A549 treated with AZD2906 at 1 μM for 4 hours (cell line): ENCODE measurements at places on chromosomes 7 and 10. TPM values are rescaled to one million over a fixed set of nuclear protein-coding genes. Genes with fewer than 3 reads are reported as not detected.

CALML5 gene
- total RNA-seq = not detected in 5 replicates

LDB3 gene
- total RNA-seq = 0.08 to 0.24 TPM (median 0.16 TPM) in 5 replicates

TMEM225B gene
- 0.79 to 1.2 TPM (median 1.0 TPM) in 5 replicates for total RNA-seq

PLPP4 gene
- 0.06 to 0.16 TPM (median 0.10 TPM) in 4 of 5 replicates, not detected in the other for total RNA-seq

GPR141 gene
- 0.10 TPM in 1 of 5 replicates, not detected in the others for total RNA-seq

PTPRZ1 gene
- total RNA-seq = 0.02 TPM in 1 of 5 replicates, not detected in the others

NEURL1 gene
- total RNA-seq = 0.49 to 0.97 TPM (median 0.55 TPM) in 5 replicates

THAP5 gene
- 10.6 to 18.7 TPM (median 13.4 TPM) in 5 replicates for total RNA-seq

DNAH11 gene
- 0.10 to 0.33 TPM (median 0.16 TPM) in 5 replicates for total RNA-seq

FOXI2 gene
- total RNA-seq = not detected in 5 replicates

MYOF gene
- 181 to 268 TPM (median 202 TPM) in 5 replicates for total RNA-seq
